ENCODE measurements at places on chromosomes 5 and 9. TPM values are rescaled to one million over a fixed set of nuclear protein-coding genes. Genes with fewer than 3 reads are reported as not detected.

The CTXN3 gene
- total RNA-seq, result not detected

The FOXD4L4 gene
- total RNA-seq, result 0.12 TPM

The MED10 gene
- total RNA-seq, result 16.8 TPM

The B4GALT1 gene
- total RNA-seq, result 78.3 TPM

The LURAP1L gene
- total RNA-seq, result 40.2 TPM

The C5orf52 gene
- not detected for total RNA-seq

- no peaks in the 10 kb centered on the region for H3K36me3 ChIP-seq
- peak overlapping the region; percentile 66 for H3K4me3 ChIP-seq
- peaks cover 13% of the 10 kb centered on the region for H3K4me1 ChIP-seq
These were observed 802 bp downstream of the SPIN1 start for GRCh38 chr9:88388886-88389605.

DNA sequence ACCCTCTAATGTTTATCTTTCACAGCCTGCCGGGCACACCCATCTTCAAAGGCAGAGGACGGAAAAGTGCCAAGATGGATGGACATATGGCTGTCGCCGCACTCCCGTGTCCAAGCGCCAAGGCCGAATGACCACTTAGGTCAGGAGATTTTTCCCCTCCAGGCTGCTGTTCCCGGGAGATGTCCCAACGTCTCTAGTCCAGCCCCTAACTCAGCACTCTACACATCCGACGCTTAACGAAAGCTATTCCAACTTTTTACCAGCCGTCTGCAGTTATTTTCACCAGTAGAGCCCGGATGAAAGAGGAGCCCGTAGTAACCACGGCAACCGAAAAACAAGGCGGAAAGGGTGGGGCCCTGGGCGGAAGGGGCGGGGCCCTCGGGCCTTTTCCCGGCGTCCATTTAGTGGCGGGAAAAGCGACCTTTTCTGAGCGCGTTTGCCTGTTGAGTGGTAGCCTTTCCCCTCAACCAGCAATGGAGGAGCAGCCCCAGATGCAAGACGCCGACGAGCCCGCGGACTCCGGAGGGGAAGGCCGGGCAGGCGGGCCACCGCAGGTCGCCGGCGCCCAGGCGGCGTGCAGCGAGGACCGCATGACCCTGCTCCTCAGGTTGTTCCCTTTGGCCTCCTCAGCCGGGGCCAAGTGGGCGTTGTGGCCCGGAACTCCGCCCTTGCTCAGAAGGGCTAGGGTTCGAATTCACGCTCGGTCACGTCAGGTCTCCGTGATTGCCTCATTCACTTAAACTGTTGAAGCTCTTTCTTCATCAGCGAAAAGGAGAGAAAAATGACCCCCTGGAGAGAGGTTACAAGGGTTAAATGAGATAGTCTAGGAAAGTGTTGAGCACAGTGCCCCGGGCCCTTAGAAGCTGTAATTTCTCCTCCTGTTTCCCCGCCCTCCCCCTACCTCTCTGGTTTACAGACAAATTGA lies at the start of gene CENPH:
TSS of gene CENPH (plus strand) at position 422 of the 925 bp plus-strand sequence. CDS start at position 474, 52 bp downstream.
- no peaks in the 10 kb centered on the region for H3K27me3 ChIP-seq
- H3K4me3 ChIP-seq, result peak within 1 kb of the TSS; percentile 41
- H3K27ac ChIP-seq, result peak within 1 kb of the TSS; percentile 82
- H3K4me1 ChIP-seq, result peaks cover 4% of the 10 kb centered on the region
- DNase-seq, result peak; percentile 96
- no peaks in the 10 kb centered on the region for H3K36me3 ChIP-seq

DNA sequence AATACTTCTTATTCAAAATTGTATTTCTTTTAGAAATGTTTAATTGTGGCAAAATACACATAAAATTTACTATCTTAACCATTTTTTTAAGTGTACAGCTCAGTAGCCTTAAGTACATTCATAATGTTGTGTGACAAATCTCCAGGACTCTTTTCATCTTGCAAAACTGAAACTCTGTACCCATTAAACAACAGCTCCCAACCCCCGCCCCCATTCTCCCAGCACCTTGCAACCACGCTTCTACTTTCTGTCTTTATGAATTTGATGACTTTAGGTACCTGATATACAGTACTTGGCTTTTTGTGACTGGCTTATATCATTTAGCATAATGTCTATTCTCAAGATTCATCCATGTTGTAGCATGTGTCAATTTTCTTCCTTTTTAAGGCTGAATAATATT lies 2.8 kb upstream of the IL5 start:
- H3K4me1 ChIP-seq, result no peaks in the 10 kb centered on the region
- no peaks in the 10 kb centered on the region for H3K27me3 ChIP-seq
- H3K4me3 ChIP-seq, result no peak overlapping the region
- H3K36me3 ChIP-seq, result no peaks in the 10 kb centered on the region

DNA sequence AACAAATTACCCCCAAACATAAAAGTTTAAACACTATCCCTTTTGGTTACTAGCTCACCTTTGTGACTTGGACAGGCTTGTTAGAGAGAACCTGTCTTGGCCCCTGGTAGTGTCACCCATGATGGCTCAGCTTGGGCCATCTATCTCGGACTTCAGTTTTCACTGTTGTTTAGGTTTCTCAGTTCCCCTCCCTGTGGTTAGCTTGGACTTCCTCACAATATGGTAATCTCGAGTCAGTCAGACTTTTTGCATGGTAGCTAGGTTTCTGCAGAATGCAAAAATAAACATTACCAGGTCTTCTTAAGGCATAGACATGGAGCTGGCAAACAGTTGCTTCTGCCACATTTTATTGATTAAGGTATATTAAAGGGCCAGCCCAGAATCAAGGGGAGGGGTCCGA lies 324.3 kb upstream of the RORB start:
- H3K4me1 ChIP-seq, result no peaks in the 10 kb centered on the region
- no peak overlapping the region for H3K27ac ChIP-seq
- DNase-seq, result no peak
- no peaks in the 10 kb centered on the region for H3K36me3 ChIP-seq

DNA sequence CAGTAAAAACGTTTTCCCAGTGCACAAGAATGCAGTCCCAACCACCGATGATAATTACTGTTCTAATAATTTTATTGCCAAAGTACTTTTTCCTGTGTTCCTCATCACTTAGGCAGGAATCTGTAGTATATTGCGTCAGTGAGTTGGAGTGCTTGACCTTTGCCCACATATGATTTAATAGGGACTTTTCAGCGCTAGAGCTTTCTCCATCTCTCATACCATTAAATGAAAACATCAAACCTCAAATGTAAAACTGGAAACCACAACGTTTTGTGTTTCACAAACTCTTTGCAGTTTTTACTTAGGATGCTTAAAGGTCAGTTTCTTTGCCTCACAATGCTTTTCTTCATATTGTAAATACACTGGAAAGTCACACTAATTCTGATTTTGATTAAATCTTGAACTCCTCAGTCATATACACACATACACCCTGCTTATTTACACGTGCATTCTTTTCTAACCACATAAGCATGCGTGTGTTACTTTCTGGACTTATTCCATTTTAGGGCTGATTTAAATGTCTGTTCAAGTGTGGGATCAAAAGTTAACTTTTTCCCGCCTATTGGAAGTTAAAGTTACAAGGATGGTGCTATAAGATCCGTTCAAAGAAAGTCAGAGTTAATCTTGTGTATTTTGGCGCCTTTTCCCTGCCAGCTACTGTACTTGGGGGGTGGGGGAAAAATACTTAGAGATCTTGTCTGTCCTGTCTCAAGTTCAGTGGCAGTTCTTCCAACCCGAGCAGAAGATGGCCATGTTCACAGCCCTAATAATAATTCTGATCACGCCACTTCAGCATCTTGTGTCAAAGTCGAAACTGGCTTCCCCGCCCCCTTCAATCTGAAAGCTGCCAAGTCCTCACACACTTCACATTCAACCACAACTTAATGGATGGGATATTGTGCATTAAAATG lies 6.6 kb upstream of the NFIB start:
- peak overlapping the region; percentile 95 for H3K27ac ChIP-seq
- no peaks in the 10 kb centered on the region for H3K4me1 ChIP-seq
- no peaks in the 10 kb centered on the region for H3K36me3 ChIP-seq

DNA sequence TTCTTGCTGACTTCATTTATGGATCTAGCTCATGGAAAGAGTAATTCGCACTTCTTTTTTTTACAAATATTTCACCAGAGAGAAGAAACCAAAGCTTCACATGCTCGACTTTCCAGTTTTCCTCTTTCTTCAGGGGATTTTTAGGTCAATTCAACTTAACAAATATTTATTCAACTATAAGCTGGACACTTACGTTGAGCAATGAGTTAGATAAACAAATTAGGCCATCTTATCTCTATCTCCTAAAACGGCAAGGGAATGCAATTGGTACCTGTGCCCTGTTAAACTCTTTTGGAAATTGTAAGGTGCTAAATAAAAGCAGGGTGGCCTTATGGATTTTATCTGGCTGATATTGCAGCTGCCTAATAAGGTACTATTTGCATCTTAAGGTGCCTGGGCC lies 145.1 kb upstream of the RAI14 start:
- no peaks in the 10 kb centered on the region for H3K36me3 ChIP-seq
- peaks cover 18% of the 10 kb centered on the region for H3K4me1 ChIP-seq
- DNase-seq, result no peak
- peak overlapping the region; percentile 46 for H3K27ac ChIP-seq
- no peaks in the 10 kb centered on the region for H3K27me3 ChIP-seq

DNA sequence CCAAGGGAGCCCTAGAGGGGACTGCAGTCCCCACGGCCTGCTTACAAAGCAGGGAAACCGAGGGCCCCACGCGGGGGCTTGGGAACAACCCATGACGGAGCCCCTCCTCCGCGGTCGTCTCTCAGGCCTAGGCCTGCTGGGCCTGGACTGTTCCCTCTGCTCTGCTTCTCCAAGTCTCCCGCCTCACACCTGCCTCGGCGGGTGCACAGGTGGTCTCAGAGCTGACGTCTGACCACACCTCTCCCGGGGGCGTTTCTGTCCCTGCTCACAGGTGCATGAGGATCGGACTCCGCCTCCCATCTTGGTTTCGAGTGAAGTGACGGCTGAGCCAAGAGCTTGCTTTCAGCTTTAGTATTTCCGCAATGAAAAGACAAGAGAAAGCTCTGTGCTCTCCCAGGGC lies 72.1 kb downstream of the MRPL36 start:
- no peaks in the 10 kb centered on the region for H3K4me1 ChIP-seq
- H3K4me3 ChIP-seq, result no peak overlapping the region
- no peaks in the 10 kb centered on the region for H3K27me3 ChIP-seq
- no peak overlapping the region for H3K27ac ChIP-seq
- H3K36me3 ChIP-seq, result no peaks in the 10 kb centered on the region

- no peak overlapping the region for H3K4me3 ChIP-seq
- H3K27ac ChIP-seq, result no peak overlapping the region
- no peaks in the 10 kb centered on the region for H3K36me3 ChIP-seq
- peaks cover 15% of the 10 kb centered on the region for H3K4me1 ChIP-seq
- DNase-seq, result no peak
- no peaks in the 10 kb centered on the region for H3K27me3 ChIP-seq
These were observed 6.4 kb upstream of the FPGS start for GRCh38 chr9:127796225-127796813.

DNA sequence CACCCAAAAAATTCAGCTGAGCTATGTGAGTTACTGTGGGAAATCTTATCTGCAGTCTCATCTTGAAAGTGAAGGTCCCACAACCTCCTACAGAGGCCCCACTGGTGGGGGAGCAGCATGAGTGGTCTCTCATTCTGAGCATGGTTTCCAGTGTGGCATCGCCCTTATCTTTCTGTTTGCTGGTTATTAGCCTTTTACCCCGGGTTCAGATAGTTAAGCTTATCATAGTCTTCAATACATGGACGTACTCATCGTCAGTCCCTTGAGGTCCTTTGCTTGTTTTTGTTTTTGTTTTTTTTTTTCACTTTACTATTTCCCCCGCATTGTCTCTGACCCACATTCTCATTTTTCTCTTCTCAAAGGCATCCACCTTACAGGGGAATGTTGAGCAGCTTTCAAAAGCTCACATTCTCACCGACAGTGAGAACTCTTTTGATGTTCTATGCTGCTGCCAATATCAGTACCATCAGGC lies 7.7 kb upstream of the HAVCR2 start:
- H3K27ac ChIP-seq, result no peak overlapping the region
- no peaks in the 10 kb centered on the region for H3K4me1 ChIP-seq
- DNase-seq, result no peak
- no peaks in the 10 kb centered on the region for H3K27me3 ChIP-seq

- no peaks in the 10 kb centered on the region for H3K27me3 ChIP-seq
- H3K27ac ChIP-seq, result no peak overlapping the region
- H3K36me3 ChIP-seq, result no peaks in the 10 kb centered on the region
- DNase-seq, result no peak
- peaks cover 7% of the 10 kb centered on the region for H3K4me1 ChIP-seq
- H3K4me3 ChIP-seq, result no peak overlapping the region
These were observed 14.4 kb downstream of the FGD3 start for GRCh38 chr9:92961627-92962302.

DNA sequence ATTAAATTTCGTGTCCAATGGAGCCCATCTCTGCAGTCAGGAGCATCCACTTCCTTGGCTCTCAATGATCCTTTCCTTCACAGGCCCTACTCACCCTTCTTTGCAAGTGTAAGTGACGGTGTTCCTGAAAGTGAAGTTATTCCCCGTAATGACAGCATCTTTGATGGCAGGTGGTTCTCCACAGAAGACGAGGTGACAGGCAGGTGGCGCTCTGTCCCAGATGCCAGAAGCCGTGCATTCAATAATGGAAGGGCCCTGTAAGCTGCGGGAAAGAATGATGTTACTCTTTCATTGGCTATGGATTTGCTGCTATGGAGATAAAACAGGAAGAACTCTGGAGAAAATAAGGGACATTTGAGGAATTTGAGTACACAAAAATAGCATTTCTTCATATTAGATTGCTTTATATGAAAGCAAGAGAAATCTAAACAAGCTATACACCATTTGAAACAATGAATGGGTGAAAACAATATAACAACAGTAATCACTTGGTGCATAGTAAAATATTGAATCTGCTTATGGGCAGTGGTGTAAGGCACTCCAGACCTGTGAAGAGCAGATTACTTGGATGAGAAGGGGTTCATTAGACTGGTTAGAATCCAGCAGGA lies 89.9 kb upstream of the TXNDC8 start:
- H3K4me1 ChIP-seq, result no peaks in the 10 kb centered on the region
- no peak overlapping the region for H3K27ac ChIP-seq
- DNase-seq, result peak; percentile 69
- no peaks in the 10 kb centered on the region for H3K36me3 ChIP-seq
- H3K27me3 ChIP-seq, result no peaks in the 10 kb centered on the region

GRCh38 chr9:72755836-72756235 lies 197.0 kb downstream of the ALDH1A1 start:
- no peaks in the 10 kb centered on the region for H3K4me1 ChIP-seq
- H3K27ac ChIP-seq, result no peak overlapping the region
- H3K4me3 ChIP-seq, result no peak overlapping the region
- no peaks in the 10 kb centered on the region for H3K36me3 ChIP-seq
- peaks cover 9% of the 10 kb centered on the region for H3K27me3 ChIP-seq

DNA sequence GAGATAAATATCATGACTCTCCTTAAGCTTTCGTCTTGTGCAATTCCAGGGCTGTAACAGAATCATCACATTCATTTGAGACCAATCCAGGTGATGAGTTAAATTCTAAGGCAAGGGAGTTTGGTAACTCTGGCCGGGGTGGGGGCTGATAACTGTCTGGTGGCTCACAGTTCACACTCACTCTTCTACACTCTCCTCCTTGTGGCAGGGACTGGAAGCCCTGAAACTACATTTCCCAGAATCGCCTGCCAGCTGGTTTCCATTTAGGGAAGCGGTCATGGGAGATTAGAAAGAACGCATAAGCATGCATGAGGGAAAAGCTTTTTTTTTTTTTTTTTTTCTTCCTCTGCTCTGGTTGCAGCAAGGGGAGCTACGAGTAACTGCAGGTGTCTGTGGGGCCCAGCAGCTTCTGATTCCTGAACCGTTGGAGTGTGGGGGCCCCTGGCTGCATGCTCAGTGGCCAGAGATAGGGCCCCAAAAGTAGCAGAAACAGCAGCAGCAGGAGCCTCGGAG lies 154.8 kb upstream of the TBC1D2 start:
- H3K4me3 ChIP-seq, result no peak overlapping the region
- H3K27me3 ChIP-seq, result no peaks in the 10 kb centered on the region
- H3K27ac ChIP-seq, result no peak overlapping the region
- DNase-seq, result peak; percentile 74

GRCh38 chr5:763397-763796 lies 21.1 kb downstream of the ZDHHC11B start:
- H3K27ac ChIP-seq, result no peak overlapping the region
- no peak for DNase-seq
- no peaks in the 10 kb centered on the region for H3K27me3 ChIP-seq
- H3K36me3 ChIP-seq, result no peaks in the 10 kb centered on the region
